ENCODE measurements at places on chromosomes 12 and 14.

DNA sequence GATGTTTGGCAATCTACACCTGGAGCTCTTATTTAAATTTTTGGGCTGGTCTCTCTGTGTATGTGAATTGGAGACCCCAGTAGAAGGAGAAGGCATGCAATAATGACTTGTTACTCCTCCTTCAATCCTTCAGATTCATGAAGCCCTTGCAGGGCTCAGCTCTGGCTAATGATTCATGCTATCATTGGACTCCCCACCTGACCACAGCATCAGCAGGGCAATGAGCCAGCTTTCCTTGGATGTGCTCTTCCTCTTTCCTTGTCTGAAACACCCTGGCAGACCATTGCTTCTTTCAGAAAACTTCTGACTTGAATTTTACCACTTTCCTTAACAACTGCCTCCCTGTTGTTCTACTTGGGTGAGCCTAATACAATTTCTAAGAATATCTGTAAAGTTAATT lies 1019.2 kb downstream of the AACS start:
- DNase-seq: no peak

GRCh38 chr14:96001866-96002497 lies 37.2 kb upstream of the C14orf132 start:
- DNase-seq: no peak

GRCh38 chr12:98973395-98973794 lies 328.3 kb downstream of the APAF1 start:
- no peak for DNase-seq

GRCh38 chr12:6070472-6071257 lies 53.8 kb downstream of the VWF start:
- DNase-seq: no peak

- DNase-seq: no peak
Observed at GRCh38 chr12:94536040-94536965, 76.6 kb upstream of the CEP83 start.

DNA sequence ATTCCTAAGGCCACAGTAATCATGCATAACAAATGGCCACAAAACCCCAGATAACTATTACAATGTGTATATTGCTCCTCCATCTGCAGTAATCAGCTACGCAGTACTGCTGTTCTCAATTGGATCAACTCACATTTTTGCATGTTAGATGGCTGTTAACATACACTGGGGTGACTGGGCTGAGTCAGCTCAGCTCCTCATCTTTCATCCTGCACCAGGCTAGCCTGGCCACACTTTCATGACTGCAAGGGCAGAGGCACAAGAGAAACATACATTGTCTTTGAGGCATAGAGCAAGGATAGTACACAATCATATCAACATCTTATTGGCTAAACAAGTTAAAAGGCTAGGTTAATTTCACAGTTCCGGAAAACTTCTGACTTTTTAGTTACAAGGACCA lies 306.6 kb downstream of the SLC6A15 start:
- DNase-seq: no peak

DNA sequence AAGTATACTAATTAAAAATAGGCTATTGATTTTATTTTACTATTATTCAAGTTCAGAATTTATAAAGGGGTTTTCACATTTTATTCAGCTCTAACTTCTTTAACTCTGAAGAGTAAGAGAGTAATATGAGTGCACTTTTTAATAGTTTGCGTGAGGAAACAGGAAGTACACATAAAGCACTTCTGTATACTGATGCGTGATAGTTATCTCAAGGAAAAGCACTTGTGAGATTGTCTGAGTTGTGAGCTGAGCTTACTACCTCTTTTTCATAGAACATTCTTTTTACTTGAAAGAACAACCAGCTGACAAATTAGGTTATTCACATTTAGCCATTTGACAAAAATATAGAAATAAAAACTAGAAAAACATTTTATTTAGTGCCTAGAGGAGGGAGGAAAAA lies 1.9 kb downstream of the RAD51AP1 start:
- no peak for DNase-seq

DNA sequence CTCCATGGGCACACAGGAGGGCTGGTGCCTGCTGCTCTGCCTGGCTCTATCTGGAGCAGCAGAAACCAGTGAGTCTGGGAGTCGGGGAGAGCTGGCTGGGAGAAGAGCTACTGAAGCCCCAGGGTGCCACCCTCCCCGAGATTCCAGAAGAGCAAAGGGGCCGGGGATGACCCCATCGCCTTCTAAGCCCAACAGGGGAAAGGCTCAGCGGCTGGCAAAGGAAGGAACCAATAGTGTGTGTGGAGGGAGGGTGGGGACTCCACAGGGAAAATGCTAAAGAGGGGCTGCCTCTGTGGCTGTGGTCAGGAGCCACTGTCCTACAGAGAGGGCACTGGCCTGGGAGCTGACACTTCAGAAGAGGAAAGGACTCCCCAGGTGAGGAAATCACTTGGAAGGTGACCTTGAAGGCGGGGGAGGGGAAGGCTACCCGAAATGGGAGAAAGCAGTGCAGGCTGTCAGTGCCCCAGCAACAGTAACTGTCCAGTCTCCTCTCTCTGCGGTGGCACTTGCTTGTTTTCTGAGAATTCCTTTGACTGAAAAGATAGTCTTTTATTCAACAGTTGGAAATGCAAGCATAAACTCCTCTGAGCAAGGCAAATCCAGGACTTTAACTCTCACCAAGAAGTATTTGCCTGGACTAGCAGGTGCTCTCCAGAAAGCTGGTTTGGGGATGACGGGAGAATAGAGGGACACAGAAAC lies 552 bp downstream of the TAPBPL start:
- DNase-seq: peak; percentile 71
